Left lung (tissue), 14 donors: ENCODE measurements at places on chromosomes 5 and 9. TPM values are rescaled to one million over a fixed set of nuclear protein-coding genes. Genes with fewer than 3 reads are reported as not detected.

- H3K27me3 ChIP-seq = no peaks in the 10 kb centered on the region
- H3K4me3 ChIP-seq = no peak overlapping the region
- H3K36me3 ChIP-seq = no peaks in the 10 kb centered on the region
- H3K27ac ChIP-seq = peak overlapping the region; percentile 73
- DNase-seq = peak; percentile 86
Observed at GRCh38 chr5:34001241-34001841, 6.5 kb downstream of the AMACR start.

- no peak overlapping the region for H3K27ac ChIP-seq
- H3K36me3 ChIP-seq = no peaks in the 10 kb centered on the region
- no peak for DNase-seq
- no peaks in the 10 kb centered on the region for H3K4me1 ChIP-seq
Observed at GRCh38 chr5:144585681-144586080, 415.0 kb downstream of the KCTD16 start.

DNA sequence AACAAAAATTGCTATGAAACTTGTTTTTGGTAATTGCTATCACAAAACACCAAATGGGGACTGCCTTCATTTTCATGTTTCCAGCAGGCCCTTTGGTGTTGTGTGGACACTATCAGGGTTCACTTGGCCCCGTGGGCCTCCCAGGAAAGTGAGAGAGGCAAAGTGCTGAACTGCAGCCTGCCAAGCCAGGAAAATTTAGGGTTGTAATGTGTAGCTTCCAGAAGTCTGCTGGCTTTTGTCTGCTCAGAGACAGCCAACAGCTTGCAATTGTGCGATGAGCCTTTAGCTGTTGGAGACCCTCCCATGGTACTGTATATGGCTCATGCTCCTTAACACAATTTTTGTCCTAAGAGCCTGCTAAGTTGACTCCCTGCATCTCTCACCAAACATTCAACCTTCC, 105.7 kb upstream of the EQTN start:
- no peak for DNase-seq
- H3K36me3 ChIP-seq = no peaks in the 10 kb centered on the region
- H3K4me1 ChIP-seq = peaks cover 3% of the 10 kb centered on the region
- H3K27ac ChIP-seq = no peak overlapping the region
- no peak overlapping the region for H3K4me3 ChIP-seq

DNA sequence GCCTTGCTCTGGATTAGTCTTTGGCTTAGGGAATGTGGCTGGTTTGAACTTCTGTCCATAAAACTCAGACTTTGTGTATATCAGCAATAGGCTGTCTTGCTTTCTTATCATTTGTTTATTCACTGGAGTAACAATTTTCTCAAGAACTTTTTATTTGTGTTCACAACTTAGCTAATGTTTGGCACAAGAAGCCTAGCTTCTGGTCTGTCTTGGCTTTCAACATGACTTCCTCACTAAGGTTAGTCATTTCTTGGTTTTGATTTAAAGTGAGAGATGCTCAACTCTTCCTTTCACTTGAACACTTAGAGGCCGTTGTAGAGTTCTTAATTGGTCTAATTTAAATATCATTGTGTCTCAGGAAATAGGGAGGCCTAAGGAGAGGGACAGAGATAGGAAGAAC, 4.9 kb downstream of the FBXO38 start:
- H3K4me1 ChIP-seq = peaks cover 7% of the 10 kb centered on the region
- no peak overlapping the region for H3K27ac ChIP-seq
- no peaks in the 10 kb centered on the region for H3K27me3 ChIP-seq
- H3K36me3 ChIP-seq = no peaks in the 10 kb centered on the region
- no peak for DNase-seq
- no peak overlapping the region for H3K4me3 ChIP-seq

GRCh38 chr9:33287087-33287490, 3.2 kb upstream of the NFX1 start:
- H3K4me3 ChIP-seq = no peak overlapping the region
- H3K36me3 ChIP-seq = peaks cover 12% of the 10 kb centered on the region
- no peak for DNase-seq
- H3K27me3 ChIP-seq = no peaks in the 10 kb centered on the region
- no peaks in the 10 kb centered on the region for H3K4me1 ChIP-seq
- peak overlapping the region; percentile 16 for H3K27ac ChIP-seq

- H3K4me1 ChIP-seq = no peaks in the 10 kb centered on the region
- DNase-seq = no peak
- H3K27ac ChIP-seq = no peak overlapping the region
- no peaks in the 10 kb centered on the region for H3K27me3 ChIP-seq
- no peak overlapping the region for H3K4me3 ChIP-seq
- no peaks in the 10 kb centered on the region for H3K36me3 ChIP-seq
Observed at GRCh38 chr9:87236546-87236945, 261.1 kb upstream of the DAPK1 start.

TIMD4 gene
- 0.32 TPM for total RNA-seq

GRCh38 chr5:90424245-90424644, 14.7 kb upstream of the CETN3 start:
- H3K36me3 ChIP-seq = no peaks in the 10 kb centered on the region
- DNase-seq = no peak
- H3K4me3 ChIP-seq = no peak overlapping the region

GRCh38 chr9:89444925-89445765, 52.8 kb downstream of the SEMA4D start:
- peaks cover 44% of the 10 kb centered on the region for H3K4me1 ChIP-seq
- no peak overlapping the region for H3K4me3 ChIP-seq
- peaks cover 4% of the 10 kb centered on the region for H3K36me3 ChIP-seq
- no peak for DNase-seq
- H3K27me3 ChIP-seq = no peaks in the 10 kb centered on the region

DNA sequence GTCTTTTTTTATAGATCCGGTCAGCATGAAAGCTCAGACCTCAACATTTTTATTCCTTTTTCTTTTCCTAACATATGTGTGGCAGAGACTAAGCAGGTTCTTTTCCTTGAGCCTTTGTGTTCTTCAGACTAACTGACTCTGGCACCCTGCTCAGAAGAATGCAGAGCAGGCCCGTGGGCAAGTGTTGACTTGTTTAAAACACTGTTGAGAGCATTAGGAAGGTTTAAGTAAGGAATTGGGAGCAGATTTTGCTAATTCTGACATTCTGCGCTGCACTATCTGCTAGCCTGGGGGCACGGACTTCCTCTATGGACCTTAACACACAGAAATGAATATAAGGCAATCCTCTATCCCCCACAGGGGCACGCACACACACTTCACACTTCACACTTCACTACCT, 182.5 kb upstream of the PIK3R1 start:
- H3K36me3 ChIP-seq = no peaks in the 10 kb centered on the region
- H3K27ac ChIP-seq = no peak overlapping the region
- H3K4me1 ChIP-seq = peaks cover 15% of the 10 kb centered on the region

DNA sequence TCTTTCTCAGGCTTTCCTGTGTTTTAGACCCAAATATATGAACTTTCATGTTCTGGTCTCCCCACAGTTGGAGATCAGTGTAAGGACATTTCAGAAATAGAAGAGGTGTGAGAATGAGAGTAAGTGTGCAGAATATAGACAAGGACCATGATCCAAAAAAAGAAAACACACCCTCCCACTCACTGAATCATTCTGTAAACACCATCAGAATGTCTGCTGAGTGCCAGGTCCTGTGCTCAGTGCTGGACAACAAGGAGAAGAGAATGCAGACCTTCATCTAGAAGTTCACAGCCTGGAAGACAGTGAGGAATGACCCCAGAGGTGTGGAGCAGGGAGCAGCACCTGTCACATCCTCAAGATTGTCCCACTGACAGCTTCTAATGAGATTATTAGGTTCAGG, 19.1 kb upstream of the SH3RF2 start:
- no peaks in the 10 kb centered on the region for H3K4me1 ChIP-seq
- no peak for DNase-seq
- no peaks in the 10 kb centered on the region for H3K27me3 ChIP-seq
- H3K4me3 ChIP-seq = no peak overlapping the region
- H3K27ac ChIP-seq = no peak overlapping the region
- no peaks in the 10 kb centered on the region for H3K36me3 ChIP-seq

GRCh38 chr5:1167728-1168709, 33.4 kb upstream of the SLC6A19 start:
- H3K27ac ChIP-seq = no peak overlapping the region
- no peaks in the 10 kb centered on the region for H3K4me1 ChIP-seq
- H3K27me3 ChIP-seq = no peaks in the 10 kb centered on the region
- DNase-seq = peak; percentile 75
- no peak overlapping the region for H3K4me3 ChIP-seq

ROPN1L gene
- 9.5 TPM for total RNA-seq

DNA sequence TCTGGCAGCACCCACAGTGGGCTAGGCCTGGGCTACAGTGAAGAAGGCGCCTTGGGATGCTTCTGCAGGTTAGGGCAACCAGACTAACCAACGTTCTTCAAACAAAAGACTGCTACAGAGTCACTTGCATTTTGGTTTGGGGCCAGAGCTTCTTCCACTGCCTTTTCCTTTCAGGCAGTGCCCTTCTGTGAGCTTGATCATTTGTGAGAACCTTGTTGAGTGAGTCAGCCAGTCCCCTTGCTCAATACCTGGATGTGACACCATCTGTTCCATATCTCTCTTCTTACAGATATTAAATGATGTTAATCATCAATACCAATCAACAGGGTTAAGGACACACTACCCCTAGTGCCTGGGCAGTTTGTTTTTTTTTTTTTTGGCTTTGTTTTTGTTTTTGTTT, 46.5 kb upstream of the VDAC1 start:
- H3K27me3 ChIP-seq = no peaks in the 10 kb centered on the region
- H3K4me1 ChIP-seq = no peaks in the 10 kb centered on the region
- H3K27ac ChIP-seq = no peak overlapping the region
- no peaks in the 10 kb centered on the region for H3K36me3 ChIP-seq

DNA sequence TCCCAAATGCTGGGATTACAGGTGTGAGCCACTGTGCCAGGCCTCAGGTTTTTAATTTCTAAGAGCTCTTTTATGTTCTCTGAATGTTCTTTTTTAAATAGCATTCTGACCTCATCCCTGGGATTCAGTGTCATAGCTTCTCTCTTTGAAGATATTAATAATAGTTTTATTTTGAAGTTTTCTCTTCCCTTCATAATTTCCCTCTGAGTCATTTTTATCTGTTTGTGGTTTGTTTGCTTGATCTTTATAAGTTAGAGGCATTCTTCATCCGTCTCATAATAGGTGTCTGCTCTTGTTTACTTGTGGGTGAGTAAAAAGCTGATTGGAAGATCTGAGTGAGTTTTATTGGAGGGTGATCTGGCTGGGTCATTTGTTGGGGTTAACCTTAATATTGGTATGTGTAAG, 12.5 kb upstream of the MAMDC2 start:
- no peaks in the 10 kb centered on the region for H3K27me3 ChIP-seq
- no peak overlapping the region for H3K27ac ChIP-seq
- no peaks in the 10 kb centered on the region for H3K36me3 ChIP-seq
- no peak for DNase-seq
- no peak overlapping the region for H3K4me3 ChIP-seq

- H3K4me1 ChIP-seq = no peaks in the 10 kb centered on the region
- H3K27me3 ChIP-seq = no peaks in the 10 kb centered on the region
- no peak overlapping the region for H3K27ac ChIP-seq
- H3K4me3 ChIP-seq = no peak overlapping the region
Observed at GRCh38 chr5:107524111-107524510, 146.6 kb downstream of the EFNA5 start.

DNA sequence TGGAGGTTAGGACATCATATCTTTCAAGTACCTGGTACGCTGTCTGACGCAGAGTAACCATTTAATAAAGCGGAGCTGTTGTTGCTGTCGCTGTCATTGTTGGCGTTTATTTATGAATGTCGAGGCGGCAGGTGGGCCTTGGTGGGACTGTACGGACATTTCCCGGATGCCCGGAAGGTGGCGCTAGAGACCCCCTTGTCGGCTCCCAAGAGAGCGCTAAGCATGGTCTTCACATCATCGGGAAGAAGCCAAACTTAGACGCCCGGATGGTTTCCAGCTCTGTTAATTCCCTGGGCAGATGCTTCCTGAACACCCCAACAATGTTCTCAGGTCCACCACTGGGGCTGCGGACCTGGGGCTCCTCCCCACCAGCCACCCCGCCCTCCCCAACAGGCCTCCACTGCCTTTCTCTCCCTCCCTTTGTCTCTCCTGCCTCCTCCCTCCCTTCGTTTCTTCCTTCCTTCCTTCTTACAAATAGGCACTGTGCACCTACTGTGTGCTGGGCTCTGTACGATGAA, 54.1 kb downstream of the DUSP1 start:
- no peak overlapping the region for H3K4me3 ChIP-seq
- peak overlapping the region; percentile 75 for H3K27ac ChIP-seq
- peak; percentile 73 for DNase-seq
- H3K36me3 ChIP-seq = no peaks in the 10 kb centered on the region
- H3K27me3 ChIP-seq = no peaks in the 10 kb centered on the region

- H3K36me3 ChIP-seq = no peaks in the 10 kb centered on the region
- peak overlapping the region; percentile 93 for H3K27ac ChIP-seq
- H3K4me3 ChIP-seq = peak overlapping the region; percentile 49
- DNase-seq = no peak
- H3K27me3 ChIP-seq = peaks cover 11% of the 10 kb centered on the region
- peaks cover 20% of the 10 kb centered on the region for H3K4me1 ChIP-seq
Observed at GRCh38 chr9:89179540-89179894, 899 bp upstream of the SHC3 start.

GRCh38 chr5:133679534-133679933, 67.2 kb upstream of the FSTL4 start:
- no peaks in the 10 kb centered on the region for H3K36me3 ChIP-seq
- H3K27ac ChIP-seq = no peak overlapping the region
- DNase-seq = no peak
- no peaks in the 10 kb centered on the region for H3K4me1 ChIP-seq
- H3K27me3 ChIP-seq = no peaks in the 10 kb centered on the region

DNA sequence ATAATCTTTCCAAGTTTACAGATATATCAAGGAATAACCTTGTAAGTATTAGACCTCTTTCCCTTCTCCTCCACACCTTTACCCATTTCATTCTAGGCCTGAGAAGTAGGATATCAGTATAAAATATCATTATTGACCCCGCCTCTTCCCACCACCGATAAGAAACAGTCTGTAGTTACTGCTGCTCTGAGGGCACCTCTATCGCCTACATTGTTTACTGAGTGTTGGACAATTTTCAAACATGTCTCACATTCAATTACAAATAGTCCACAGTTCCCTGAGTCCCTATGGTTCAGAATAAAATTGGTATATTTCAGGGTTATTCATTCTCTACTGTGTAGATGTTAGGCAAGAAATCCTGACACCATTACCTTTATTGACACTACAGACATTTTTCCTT, 73.4 kb downstream of the TEK start:
- no peaks in the 10 kb centered on the region for H3K36me3 ChIP-seq
- H3K4me3 ChIP-seq = no peak overlapping the region
- H3K27me3 ChIP-seq = no peaks in the 10 kb centered on the region
- peaks cover 5% of the 10 kb centered on the region for H3K4me1 ChIP-seq

LMX1B gene
- total RNA-seq = not detected

DNA sequence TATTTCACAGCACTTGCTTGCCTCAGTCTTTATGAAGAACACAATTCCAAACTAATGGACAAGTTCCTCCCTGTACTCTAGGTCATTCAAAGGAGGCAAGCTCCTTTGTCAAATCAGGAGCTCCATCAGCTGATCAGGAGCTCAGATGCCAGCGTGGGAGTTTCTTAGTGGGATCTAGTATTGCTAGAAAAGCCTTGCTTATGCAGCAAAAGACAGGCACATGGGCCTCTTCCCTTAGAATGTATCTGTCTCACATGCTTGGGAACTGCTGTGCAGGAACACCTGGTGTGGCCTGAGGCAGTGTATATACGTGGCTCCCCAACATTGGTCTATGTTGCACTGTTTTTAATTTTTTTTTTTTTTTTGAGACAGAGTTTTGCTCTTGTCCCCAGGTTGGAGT, 21.4 kb upstream of the HAVCR1 start:
- no peak for DNase-seq
- no peak overlapping the region for H3K4me3 ChIP-seq
- H3K36me3 ChIP-seq = no peaks in the 10 kb centered on the region
- no peaks in the 10 kb centered on the region for H3K27me3 ChIP-seq

PPP3R2 gene
- total RNA-seq = not detected

- H3K4me1 ChIP-seq = peaks cover 24% of the 10 kb centered on the region
- no peaks in the 10 kb centered on the region for H3K36me3 ChIP-seq
- H3K27ac ChIP-seq = no peak overlapping the region
- H3K27me3 ChIP-seq = no peaks in the 10 kb centered on the region
- H3K4me3 ChIP-seq = no peak overlapping the region
- no peak for DNase-seq
Observed at GRCh38 chr9:5617749-5618148, 11.2 kb upstream of the RIC1 start.
